Activated CD4-positive, alpha-beta T cell treated with anti-CD3 and anti-CD28 coated beads, Interleukin-2, amount 50 U/mL, for 16 hours (primary cell): ENCODE measurements at places on chromosomes 2 and 18.

DNA sequence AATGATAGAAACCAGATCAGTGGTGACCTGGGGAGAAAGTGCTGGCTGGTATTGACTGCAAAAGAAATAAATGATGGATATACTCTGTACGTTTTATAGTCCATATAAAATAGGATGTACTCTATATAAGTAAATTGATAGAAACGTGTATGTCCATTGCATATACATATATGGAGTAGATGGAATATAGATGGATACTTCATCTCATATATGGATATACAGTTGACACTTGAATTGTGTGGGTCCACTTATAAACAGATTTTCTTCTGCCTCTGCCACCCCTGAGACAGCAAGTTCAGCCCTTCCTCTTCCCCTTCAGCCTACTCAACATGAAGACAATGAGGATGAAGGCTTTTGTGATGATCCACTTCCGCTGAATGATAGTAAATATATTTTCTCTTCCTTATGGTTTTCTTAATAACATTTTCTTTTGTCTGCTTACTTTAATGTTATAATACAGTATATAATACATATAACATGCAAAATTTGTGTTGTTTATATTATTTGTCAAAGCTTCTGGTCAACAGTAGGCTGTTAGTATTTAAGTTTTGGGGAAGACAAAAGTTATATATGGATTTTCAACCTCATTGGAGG is 76.1 kb upstream of the MYCN start:
- no peak for DNase-seq

- DNase-seq, result no peak
These were observed 13.7 kb downstream of the RUFY4 start for GRCh38 chr2:218082586-218083351.

DNA sequence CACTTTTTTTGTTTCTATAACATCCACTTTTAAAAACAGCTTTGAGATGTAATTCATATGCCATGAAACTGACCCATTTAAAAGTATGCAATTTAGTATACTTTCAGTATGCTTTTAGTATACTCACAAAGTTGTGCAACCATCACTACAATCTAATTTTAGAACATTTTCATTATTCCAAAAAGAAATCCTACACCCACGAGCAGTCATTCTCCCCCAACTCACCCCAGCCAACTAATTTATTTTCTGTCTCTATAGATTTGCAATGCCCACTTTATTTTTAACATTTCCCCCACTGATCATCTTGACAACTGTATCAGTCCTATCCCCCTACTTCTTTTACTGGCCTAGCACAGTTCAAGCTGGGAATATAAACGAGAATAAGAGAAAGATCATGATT is 39.1 kb downstream of the FAM98A start:
- no peak for DNase-seq

DNA sequence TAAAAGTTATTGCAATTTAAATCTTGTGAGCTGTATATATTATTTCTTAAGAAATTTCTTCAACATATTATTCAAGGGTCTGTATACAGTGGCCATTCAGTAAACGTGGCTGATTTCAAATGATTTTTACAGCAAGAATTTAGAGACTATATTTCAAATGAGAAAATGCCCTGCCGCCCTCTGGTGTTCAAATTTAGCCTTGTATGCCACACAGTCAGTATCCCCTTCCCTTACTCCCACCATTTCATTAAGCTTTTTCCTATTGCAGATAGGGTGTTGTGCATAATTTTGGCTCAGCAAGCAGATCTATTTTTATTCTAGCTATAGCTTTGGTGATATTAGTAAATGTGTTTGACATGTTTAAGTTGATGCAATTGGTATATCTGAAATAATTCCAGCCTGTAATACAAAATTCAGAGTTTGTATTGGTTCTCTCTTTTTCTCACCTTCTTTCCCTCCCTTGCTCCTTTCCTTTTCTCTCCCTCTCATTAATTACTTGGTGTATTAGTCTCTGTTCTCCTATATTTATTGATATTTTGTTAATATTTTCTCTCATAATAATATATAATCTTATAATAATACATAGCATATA is 22.8 kb upstream of the SCN7A start:
- DNase-seq, result no peak

GRCh38 chr2:240322231-240322955 is 113.1 kb upstream of the GPC1 start:
- DNase-seq, result no peak

DNA sequence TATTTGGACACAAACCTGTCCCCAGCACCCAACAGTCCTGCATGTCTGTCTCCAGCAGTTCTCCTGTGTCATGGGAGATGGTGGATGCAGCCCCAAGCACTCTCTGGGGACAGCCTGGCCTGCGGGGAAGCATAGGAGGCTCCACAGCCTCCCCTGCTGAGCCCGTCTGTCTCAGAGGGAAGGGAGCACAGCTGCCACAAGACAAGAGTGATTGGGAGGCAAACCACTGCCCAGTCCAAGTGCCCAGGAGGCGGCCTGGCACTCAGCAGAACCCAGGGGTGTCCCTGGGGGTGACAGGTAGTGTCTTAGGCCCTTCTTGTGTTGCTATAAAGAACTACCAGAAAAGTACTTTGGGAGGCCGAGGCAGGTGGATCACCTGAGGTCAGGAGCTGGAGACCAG is 211.2 kb upstream of the MYT1L start:
- DNase-seq, result no peak

DNA sequence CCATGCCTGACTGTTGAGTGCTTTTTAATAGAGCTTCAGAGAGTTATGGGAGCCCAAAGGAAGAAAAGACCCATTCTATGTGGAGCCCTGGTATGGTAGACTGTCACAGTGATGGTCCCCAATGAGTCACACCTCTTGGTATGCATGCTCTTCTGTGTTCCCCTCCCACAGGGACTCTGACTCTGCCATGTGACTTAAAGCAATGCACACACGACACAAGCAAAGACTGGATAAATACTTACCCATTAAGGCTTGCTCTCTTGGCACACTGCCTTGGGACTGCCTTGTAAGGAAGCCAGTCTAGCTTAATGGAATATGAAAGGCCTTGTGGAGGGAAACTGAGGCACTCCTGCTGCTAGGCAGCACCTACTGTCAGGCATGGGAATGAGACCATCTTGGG is 16.7 kb upstream of the DTNB start:
- no peak for DNase-seq

- no peak for DNase-seq
These were observed 27.1 kb downstream of the SLC38A11 start for GRCh38 chr2:164928101-164928673.

DNA sequence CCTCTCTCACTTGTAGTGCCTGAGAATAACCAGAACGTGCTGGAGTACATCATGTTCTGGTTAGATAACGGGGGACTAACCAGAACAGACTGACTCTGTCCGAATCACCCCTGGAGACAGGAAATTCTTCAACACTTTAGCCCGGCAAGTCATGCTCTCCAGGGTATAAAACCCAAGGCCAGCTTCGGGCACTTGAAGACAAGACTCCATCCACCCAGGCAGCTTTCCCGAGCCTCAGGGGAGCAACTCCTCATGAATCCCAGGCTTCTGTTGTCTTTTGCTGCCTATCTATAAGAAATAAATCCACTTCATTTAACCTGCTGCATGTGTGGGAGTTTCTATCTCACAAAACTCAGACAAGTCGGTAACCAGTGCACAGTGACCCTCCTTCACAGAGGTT is 99.6 kb downstream of the KCNF1 start:
- DNase-seq, result no peak

DNA sequence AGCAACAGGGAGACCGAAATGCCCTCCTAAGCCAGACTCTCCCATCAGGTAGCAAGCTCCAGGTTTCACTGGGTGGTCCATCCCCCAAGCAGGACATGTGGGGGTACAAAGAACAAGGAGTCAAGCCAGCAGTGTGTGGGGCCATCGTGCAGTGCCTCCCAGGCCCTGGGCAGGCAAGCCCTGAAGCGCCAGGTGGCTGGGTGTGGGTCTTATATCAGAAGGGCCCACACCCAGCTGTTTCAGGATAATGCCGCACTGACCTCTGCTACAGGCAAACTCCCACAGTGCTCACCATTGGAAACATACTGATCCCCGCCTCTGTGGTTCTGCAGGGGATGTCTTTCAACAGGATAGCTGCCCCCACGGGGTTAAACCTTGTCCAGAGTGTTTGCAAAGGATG is 174.2 kb upstream of the SMAD2 start:
- no peak for DNase-seq

DNA sequence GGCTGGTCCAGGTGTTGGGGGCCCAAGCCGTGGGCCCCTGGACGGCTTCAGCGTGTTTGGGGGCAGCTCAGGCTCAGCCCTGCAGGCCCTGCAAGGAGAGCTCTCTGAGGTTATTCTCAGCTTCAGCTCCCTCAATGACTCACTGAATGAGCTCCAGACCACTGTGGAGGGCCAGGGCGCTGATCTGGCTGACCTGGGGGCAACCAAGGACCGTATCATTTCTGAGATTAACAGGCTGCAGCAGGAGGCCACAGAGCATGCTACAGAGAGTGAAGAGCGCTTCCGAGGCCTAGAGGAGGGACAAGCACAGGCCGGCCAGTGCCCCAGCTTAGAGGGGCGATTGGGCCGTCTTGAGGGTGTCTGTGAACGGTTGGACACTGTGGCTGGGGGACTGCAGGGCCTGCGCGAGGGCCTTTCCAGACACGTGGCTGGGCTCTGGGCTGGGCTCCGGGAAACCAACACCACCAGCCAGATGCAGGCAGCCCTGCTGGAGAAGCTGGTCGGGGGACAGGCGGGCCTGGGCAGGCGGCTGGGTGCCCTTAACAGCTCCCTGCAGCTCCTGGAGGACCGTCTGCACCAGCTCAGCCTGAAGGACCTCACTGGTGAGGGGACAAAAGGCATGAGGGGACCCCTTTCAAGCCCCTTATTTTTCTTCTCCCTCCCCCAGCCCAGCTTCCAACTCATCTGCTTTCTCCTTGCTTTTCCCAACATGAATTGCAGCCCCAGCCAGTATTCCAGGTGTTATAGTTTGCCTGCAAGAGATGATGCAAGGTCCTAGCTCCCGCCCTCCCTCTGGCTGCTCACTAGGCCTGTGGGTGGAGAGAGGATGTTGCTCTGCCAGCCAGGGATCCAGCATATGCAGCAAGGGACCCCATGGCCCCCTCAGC is 2.9 kb upstream of the KHK start:
- no peak for DNase-seq

DNA sequence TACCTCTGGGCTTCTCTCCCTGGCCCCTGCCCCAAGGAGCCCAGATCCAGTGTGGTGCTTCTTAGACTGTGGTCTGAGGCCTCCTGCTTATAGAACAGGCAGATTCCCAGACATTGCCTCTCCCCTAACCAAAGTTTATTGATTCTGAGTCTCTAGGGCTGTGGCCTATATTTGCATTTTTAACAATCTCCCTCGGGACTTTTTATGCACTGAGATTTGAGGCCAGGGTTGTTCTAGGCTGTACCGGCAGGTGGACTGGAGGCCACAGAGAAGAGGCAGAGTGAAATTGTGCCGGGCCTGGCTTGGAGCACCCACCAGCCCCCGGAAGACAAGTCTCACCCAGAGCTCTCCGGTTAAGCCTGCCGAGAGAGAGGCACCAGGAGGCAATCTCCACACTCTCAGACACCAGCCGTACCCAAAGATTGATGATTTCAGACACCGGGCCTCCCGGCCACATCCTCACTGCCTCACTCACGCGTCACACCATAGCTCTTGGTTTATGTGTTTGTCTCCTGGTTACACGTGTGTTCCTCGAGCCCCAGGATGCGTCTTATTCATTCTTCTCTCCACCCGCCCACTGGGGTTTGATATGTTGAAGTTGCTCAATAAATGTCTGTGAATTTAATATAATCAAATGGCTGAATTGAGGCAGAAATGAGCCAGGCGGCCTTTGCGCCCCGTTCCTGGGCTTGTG is 203.7 kb downstream of the KLHL29 start:
- DNase-seq, result no peak

DNA sequence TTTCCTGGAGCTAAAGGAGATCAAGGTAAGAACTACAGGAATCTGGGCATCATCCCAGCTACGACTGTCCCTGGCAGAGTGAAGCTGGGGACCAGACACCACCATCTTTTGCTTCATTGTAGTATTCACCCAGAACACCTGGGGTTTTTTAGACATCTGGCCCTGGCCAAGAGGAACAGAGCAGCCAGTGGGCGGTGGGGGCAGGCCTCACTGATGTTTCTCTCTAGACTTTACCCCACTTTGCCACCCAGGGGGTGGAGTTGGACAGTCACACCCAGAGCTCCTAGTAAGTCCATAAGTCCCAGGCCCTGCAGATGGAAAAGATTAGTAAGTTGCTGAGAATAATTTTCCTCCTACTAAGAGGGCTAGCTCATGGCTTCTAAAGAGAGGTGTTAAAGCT is 39.6 kb downstream of the MARCO start:
- no peak for DNase-seq

GRCh38 chr2:120298173-120298835 is 45.7 kb downstream of the RALB start:
- no peak for DNase-seq

DNA sequence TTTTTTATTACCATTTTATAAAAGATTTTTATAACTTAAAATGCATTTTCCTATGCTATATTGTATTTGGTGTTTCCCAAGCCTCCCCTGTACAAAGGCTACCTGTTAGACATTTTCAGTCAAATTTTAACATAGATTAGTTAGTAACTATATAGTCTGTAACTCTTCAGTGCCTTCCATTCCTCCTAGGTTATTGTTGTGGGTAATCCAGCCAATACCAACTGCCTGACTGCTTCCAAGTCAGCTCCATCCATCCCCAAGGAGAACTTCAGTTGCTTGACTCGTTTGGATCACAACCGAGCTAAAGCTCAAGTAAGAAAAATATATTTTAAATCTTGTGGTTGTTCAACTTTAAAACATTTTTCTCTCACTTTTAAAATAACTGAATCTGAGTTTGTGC is 10.2 kb downstream of the MDH1 start:
- DNase-seq, result no peak

DNA sequence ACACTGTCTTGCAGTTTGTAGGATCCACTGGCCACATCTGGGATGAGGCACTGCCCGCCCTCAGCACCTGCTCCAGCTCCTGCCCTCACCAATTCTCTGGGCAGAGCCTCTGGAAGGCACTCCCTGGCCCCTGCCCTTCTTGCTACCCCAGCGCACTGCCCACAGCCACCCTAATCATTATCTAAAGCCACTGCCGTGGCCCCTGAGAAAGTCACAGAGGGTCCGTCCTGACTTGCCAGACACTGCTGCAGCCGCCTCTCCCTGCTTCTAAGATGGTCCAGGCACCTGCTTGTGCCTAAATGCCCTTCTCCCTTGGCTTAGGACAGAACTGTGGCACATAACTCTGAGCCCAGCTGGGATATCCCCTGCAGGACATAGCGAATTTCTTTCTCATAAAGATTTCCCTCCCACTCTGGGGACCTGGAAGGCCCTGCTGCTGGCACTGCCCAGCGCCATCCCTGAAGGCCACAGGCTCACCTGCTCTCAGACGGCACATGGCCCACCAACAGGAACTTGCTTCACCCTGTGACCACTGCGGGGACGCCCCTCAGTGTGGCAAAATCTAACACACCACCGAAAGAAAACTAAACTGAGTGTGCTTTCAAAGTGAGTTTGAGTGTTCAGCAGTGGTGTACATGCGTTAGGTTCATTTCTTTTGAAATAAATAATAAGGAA is 244.9 kb downstream of the HDAC4 start:
- DNase-seq, result no peak

- no peak for DNase-seq
These were observed 27.7 kb downstream of the NFATC1 start for GRCh38 chr18:79423211-79424007.
